ENCODE measurements at places on chromosomes 13 and 19.

GRCh38 chr13:110340812-110341444 lies 33.8 kb downstream of the COL4A2 start:
- DNase-seq, result no peak

DNA sequence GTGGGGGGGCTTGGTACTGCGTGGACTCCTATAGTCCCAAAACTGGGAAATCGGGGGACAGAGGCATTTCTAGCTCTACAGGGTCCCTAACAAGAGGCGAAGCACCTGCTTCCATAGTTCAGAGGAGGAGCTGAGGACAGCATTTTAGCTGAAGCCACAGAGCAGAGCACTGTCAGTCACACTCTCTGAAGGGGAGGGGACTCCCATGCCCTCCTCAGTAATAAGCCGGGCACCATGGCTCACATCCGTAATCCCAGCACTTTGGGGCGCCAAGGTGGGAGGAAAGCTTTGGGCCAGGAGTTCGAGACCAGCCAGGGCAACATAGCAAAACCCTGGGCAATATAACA lies 3.8 kb downstream of the NPAS1 start:
- no peak for DNase-seq

- no peak for DNase-seq
Measured at GRCh38 chr13:45133396-45134118, 13.2 kb downstream of the GTF2F2 start.

DNA sequence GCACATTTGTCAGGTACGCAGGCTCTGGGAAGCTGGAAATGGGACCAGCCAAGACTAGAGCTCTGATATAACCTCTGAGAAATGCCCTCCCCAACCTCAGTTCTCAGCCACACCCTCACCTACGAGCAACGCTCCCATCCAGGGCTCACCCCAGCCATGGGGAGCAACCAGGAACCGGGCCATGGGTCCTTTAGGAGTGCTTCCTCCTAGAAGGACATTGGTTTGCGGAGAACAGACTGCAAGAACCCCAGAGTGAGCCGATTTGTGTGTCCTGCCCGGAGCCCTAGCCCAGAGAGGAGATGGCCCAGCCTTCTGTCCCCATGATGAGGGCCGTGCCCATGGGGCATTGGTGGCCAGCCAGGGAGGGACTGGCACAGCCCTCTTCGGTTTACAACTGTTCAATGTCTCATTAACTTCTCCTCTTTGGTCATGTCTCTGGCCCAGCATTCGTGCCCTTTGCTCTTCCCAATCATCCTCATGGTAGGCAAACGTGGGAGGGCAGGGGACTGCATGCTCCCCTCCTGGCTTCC lies 32.9 kb upstream of the IGSF23 start:
- no peak for DNase-seq

DNA sequence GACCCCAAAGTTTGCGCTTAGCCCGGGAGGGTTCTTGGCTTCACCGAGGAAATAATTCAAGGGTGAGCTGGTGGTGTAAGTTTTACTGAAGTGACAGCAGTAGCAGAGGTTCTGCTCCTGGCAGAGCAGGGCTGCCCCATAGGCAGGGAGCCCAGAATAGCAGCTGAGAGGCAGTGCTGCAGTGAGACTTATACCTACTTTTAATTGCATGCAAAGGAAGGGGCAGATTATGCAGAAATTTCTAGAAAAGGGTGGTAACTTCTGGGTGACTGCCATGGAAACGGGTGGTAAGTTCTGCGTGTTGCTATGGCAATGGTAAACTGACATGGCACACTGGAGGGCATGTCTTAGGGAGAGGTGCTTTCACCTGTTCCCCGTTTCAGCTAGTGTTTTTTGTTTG lies 17.5 kb upstream of the CAMSAP3 start:
- no peak for DNase-seq

GRCh38 chr13:113607056-113607888 lies 22.7 kb downstream of the TFDP1 start:
- no peak for DNase-seq
